ENCODE measurements at places on chromosomes 2 and 18.

- DNase-seq = no peak
Measured at GRCh38 chr2:57209799-57210198, 836.8 kb upstream of the VRK2 start.

DNA sequence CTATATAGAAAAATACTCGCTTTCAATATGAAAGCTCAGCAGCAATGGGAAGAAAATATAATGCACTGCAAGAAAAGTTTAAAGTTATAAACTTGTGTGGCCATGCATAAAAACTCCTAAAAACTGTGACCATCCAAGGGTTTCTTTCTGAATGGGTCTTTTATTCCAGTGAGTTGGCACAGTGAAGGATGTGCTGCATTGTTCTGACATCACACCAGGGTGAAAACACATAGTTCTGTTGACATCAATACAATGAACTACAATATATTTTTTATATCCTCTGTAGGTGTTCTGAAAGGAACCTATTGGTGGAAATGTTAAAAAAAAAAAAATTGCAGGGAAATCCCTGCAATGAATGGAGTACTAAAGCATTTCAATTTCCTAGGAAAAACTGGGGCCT lies 80.2 kb downstream of the CDH20 start:
- no peak for DNase-seq

- DNase-seq = no peak
Measured at GRCh38 chr2:17805717-17806363, 10.4 kb upstream of the MSGN1 start.

GRCh38 chr2:98757904-98758421 lies 27.0 kb upstream of the MGAT4A start:
- peak; percentile 56 for DNase-seq

- no peak for DNase-seq
Measured at GRCh38 chr2:98369710-98370239, 23.5 kb downstream of the CNGA3 start.

GRCh38 chr18:11807233-11807632 lies 44.0 kb upstream of the CHMP1B start:
- DNase-seq = no peak

DNA sequence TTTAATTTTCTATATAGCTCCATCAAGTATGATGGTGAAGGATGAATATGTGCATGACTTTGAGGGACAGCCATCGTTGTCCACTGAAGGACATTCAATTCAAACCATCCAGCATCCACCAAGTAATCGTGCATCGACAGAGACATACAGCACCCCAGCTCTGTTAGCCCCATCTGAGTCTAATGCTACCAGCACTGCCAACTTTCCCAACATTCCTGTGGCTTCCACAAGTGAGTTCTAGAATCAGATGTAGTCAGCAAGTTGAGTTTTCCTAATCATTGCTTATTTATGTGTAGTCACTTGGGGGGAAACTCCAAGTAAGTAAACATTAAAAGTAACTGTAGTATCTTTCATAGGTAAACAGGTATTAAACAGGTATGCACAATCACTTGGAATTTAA lies 24.8 kb downstream of the SMAD4 start:
- no peak for DNase-seq

DNA sequence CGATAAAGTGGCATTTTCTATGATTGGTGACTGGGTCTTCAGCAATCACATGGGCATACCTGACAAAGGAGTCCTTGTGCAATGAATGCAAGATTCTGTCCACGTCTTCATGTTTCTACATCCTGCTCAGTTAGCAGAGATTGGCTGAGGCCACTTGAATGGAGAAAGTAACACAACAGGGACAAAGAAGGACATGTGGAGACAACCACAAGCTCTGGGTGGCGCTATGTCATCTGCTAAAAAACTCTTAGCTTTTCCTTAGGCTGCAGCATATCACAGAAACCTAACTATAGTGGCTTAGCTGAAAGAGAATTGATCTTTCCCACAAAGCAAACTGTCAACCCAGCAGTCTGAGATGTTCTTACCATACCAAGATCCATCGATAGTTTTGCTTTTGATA lies 1109.7 kb downstream of the SOCS6 start:
- DNase-seq = no peak

GRCh38 chr18:78772360-78773302 lies 207.0 kb upstream of the SALL3 start:
- no peak for DNase-seq

DNA sequence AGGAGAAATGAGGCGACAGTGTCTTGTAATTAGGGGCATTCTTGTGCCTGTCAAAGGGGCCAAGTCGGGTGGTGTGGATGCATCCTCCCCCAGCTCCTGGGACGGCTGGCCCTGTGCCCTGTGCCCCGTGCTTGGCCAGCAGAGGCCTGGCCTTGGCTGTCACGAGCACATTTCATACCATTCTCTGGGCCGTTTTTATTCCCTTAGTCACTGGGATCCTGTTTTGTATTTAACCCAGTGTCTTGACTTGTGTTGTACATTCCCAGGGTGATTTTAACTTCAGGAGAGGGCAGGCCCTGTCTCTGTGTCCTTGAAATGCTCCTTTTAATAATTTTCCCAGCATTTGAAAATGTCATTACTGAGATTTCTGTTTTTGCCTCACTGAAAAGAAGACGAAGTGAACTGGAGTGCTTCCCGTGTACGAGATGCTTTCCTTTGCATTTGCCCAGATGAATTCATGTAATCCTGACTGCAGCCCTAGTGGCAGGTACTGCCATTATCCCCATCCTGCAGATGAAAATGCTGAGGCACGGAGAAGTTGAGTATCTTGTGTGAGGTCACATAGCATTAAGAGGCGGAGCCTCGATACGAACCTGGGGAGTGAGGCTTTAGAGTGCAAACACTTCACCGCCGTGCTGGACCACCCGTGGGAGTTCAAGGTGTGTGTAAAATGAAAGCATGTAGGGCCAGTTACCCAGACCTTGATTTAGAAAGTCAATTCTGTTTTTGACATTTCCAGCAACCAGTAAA lies 57.0 kb downstream of the SH3RF3 start:
- no peak for DNase-seq

DNA sequence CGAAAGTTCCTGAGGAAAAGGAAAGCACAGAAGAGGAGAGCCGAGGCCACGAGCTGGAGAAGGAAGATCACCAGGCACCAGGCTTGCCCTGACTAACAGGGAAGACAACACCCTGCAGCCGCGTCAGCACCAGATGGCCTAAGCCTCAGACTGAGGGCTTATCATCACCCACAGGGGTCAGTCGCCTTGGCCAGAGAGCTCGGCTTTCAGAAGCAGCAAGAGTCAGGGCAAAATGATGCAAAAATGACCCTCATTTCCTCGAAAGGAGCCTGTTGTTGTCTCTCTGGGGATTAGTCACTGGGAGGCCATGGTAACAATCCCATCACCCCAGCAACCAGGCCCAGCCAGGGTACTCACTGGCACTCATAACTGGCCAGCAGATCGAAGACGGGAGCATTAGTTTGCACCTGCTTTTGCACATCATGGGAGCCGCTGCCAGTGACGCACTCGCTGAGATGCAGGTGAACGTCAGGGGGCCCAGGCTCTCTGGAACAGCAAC lies 42.7 kb upstream of the ZFP36L2 start:
- peak; percentile 52 for DNase-seq

DNA sequence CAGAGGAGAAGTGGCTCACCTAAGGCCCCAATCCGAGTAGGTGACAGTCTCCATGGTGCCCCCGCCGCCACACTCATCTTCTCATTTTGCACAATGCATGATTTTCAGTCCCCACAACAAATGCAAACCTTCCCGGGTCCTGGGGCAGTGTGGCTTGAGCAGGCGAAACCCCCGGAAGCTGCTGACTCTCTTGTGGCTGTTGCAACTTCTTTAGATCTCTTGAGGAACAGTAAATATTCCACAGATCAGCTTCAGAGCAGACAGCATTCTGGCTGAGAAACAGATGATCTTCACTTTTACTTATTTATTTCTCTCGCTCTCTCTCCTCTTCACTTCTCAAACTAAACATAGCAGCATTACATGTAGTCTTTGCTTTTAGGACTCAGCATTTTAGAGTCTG lies 51.9 kb downstream of the ASAP2 start:
- DNase-seq = no peak

DNA sequence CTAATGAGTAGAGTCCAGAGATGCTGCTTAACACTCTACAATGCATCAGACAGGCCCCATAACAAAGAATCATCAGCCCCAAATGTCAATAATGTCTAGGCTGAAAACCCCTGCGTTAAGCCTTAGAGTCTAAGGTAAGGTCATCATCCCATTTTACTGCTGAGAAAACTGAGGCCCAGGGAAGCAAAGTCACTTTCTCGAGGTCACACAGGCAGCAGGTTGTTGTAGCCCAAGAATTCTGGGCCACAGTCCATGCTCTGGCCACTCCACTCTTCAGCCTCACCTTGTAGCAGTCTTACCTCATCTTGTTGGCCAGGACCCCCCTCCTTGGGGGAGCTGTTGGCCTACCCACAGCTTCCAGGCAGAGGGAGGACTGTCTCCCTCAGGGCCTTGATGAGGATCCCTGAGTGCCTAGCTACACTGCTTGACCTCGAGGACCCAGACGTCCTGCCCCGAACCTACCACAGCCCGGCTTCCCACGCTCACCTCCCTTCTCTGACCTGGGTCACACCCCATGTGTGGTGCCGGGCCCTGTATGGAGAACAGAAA lies 54.4 kb downstream of the SMAD7 start:
- DNase-seq = no peak

DNA sequence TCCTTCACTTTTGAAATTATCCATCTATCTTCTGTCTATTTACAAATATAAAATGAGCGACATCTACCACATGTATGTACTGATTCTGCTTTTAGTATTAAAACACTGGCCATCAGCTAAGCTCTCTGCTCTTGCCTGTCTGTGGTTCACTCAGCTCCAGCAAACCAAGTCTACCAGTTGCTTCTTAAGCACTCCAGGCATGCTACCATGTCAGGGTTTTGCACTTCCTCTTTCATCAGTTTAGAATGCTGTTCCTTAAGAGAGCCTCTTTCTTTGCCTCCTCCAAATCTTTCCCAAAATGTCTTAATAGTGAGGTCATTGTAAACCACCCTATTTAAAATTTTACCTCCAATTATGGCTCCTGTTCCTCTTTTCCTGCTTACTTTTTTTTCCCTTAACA lies 59.5 kb downstream of the SCN3A start:
- DNase-seq = no peak

- no peak for DNase-seq
Measured at GRCh38 chr2:148039783-148040182, 18.9 kb downstream of the MBD5 start.

All from thyroid gland (tissue), 4 donors.